ENCODE measurements at places on chromosomes 6 and 20.

- DNase-seq = no peak
Measured at GRCh38 chr6:169861431-169862042, 110.1 kb downstream of the ERMARD start.

GRCh38 chr6:29995340-29995777 lies 53.0 kb downstream of the HLA-A start:
- no peak for DNase-seq

DNA sequence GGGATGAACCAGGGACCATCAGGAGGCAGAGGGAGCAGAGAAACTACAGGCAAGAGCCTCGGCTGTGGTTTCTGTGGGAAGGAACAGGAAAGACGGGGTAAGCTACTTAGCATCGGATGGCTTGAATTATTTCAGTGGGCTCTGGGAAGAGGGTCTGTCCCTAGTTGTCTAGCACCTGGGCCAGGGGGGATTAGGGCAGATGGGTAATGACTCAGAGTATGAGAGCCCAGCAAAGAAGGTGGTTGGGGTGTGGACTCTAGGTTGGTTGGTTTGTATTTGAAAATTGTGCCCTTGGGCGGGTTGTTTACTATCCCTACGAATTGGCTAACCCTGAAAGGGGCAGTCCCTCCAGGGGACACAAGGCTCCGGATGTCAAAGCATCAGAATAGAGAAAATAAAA lies 148.5 kb upstream of the TAB2 start:
- DNase-seq = no peak

DNA sequence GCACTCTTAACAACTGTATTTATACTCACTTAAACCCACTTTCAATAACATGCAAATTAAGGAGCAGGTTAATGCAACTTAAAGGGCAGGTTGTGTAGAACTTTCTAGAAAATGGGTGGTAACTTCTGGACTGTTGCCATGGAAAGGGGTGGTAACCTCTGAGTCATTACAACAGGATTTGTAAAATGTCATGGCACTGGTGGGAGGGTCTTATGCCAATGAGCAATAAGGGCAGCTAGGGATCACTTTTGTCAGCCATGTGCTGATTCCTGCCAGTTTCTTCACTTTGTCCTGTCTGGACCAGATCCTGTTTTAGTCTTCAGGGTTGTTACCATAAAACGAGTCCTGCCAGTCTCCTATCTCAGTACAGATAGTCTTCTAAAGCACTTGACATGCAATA lies 560.5 kb upstream of the PTCHD4 start:
- no peak for DNase-seq

- DNase-seq = no peak
Measured at GRCh38 chr20:40679184-40679583, 9.9 kb downstream of the MAFB start.

DNA sequence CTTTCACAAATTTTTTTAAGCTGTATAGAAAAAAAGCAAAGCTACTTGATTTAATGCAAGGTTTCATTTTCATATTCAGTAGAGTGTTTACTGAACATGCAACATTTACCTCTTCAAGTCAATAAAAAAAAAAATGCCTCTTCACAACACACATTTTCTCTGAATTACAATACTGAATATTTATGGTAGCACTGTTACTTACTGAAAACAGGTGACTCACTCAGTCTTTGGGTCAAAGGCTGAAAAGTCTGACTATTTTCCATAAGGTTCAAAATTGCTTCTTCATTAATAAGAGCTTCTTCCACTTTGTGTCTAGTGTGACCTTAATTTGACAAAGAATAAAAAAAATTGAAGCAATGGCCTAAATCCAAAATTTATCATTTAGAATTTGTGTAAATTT lies 101.9 kb downstream of the REV3L start:
- DNase-seq = no peak

DNA sequence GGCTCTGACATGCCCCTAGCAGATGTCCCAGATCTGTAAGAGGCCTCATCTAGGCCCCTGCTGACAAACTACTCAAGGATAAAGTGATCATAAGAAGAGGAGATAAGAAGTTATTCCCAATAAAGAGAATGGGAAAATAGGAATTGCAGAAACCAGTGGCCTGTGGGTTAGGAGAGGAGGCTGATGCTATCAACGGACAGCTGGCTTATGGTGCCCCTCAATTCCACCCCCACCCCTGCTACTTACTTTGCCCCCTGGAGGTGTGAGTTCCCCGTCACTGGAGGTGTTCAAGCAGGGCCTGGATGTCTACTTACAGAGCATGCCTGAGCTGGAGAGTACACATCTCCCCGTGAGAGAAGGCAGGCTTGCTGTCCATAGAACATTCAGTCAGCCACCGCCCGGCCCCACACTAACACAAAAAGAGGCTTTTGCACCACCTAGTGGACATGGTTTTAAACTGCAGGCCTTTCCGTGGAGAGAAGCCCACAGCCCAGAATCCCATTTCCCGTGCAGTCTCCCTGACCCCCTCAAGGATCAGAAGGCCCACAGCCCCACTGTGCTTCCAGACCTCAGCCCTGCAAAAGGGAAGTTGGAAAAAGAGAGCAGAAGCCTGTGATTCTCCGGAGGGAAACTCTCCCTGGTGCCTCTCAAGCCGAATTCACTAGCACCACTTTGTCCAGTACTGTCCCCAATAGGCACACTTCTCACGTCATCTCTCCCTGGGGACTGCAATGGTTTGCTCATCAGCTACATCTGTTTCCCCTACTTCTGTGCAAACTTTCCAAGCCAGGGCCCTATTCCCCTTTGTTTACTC lies 23.8 kb upstream of the BNIP5 start:
- peak; percentile 48 for DNase-seq

- no peak for DNase-seq
Measured at GRCh38 chr20:18466574-18466893, 296 bp downstream of the DZANK1 start.

DNA sequence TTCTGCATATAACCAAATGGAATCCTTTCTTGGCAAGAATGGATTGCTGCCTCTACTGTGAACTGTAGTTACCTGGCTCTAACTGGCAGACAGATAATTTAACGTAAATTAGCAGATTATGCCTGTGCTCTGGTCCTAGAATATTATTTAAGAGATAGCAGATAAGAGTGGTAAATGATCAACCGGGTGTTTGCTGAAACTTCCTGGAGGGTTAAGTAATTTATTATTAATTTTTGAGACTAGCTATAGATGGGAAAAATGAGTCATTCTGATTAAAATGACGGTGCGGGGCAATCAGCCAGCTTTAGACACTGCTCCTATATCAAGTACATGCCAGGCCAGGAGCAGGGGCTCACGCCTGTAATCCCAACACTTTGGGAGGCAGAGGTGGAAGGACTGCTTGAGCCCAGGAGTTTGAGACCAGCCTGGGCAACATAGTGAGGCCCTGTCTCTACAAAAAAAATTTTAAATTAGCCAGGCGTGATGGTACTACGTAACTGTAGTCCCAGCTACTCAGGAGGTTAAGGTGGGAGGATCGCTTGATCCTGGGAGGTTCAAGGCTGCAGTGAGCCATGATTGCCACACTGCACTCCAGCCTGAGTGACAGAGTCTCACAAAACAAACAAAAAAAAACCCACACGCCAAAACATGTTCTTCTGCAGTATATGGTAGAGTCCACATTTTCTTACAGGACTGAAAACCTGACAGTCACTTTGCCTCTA lies 22.6 kb downstream of the B4GALT5 start:
- no peak for DNase-seq

- DNase-seq = no peak
Measured at GRCh38 chr6:141610741-141611140, 522.0 kb upstream of the GJE1 start.

GRCh38 chr6:73058736-73059135 lies 166.6 kb downstream of the KHDC1L start:
- DNase-seq = no peak

DNA sequence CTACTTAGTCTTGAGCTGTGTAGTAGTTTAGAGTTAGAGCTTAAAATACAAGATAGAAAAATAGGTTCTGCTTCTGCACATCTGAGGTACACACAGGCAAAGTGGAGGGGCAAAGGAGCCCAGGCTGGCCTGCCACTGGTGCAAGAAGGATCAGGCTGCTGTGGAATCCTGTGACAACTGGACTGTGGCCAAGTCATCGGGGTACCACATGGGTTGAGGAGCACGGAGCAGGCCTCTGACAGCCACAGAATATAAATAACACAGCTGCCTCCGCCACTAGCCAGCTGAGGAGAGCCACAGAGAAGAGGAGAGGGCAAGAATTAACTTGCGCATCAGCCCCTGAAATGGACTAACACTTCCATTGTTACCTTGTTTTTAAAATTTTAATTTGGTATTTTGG lies 206.0 kb upstream of the MARCKS start:
- DNase-seq = no peak

DNA sequence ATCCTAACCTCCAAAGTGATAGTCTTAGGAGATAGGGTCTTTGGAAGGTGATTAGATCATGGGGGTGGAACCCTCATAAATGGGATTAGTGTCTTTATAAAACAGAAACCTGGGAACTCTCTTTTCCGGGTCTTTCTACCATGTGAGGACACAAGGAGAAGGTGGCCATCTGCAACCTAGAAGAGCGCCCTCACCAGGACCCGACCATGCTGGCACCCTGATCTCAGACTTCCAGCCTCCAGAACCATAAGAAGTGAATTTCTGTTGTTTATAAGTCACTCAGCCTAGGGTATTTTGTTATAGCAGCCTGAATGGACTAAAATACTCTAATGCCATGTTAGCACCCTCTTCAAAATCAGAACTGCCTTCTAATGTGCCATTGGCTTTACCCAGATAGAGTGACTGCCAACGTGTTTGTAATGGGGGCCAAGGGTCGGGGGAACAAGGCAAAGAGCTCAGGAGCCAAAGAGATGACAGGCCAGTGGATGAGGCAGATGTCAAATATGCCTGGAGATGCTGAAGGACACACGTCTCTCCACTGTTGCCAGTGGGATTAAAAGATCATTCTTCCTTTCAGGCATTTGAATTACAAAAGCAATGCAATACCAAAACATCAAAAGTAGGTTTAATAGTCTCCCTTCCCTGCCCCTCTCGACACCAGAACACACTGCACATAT lies 21.0 kb downstream of the TUBB2B start:
- no peak for DNase-seq

- no peak for DNase-seq
Measured at GRCh38 chr6:100796049-100796823, 84.9 kb downstream of the ASCC3 start.

DNA sequence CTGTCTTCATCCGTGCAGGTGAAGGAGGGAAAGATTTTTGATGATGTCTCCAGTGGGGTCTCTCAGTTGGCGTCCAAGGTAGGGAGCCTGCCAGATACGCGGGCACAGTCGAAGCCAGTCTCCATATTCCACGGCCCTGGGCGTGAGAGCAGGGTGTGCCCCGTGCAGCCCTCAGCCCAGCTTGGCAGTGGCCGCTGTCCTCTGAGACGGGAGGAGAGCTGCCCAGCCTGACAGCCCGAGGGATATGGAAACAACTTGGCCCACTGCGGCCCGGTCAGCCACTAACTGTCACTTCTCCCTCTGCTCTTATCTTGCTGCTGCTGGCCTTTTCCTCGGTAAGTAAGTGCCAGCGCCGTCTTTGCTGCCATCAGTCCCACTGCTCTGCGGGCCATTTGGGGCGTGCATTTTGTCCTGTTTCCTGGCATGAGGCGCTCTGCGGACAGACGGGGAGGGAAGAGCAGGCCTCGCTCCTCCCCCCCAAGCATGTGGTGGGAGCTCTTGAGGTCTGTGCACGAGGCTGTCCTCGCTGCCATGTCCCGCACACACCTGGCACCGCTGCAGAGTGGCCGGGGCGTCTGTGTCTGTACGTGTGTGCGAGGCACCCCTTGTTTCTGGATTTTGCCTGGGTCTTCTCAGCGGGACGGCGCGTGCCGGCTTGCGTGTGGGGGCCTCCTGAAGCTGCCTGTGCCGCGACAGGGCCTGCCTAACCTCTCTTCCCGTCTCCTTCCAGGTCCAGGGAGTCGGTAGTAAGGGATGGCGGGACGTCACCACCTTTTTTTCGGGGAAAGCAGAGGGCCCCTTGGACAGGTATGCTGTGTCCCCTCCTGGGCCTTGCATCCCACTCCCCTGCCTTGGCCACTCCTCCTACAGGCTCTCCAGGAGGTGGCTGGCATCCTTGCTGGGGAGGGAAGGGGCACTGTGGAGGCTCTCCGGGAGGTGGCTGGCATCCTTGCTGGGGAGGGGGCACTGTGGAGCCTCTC lies 7.1 kb upstream of the COL20A1 start:
- no peak for DNase-seq

DNA sequence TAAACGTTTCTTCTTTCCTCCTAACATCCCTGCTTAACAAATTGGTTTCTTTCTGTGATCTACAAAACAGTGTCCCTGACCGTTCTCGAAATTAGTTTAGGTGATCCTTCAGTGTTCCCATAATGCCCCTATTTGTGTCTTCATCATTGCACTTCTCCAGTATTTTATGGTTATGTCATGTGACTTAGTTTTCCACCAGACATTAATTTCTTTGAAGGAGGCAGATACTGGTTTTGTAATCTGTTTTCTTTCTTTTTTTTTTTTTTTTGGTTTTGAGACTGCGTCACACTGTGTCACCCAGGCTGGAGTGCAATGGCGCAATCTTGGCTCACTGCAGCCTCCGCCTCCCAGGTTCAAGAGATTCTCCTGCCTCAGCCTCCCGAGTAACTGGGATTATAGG lies 49.2 kb downstream of the FAM217A start:
- DNase-seq = no peak

GRCh38 chr6:148342100-148342349 lies 613 bp upstream of the SASH1 start:
- DNase-seq = no peak

DNA sequence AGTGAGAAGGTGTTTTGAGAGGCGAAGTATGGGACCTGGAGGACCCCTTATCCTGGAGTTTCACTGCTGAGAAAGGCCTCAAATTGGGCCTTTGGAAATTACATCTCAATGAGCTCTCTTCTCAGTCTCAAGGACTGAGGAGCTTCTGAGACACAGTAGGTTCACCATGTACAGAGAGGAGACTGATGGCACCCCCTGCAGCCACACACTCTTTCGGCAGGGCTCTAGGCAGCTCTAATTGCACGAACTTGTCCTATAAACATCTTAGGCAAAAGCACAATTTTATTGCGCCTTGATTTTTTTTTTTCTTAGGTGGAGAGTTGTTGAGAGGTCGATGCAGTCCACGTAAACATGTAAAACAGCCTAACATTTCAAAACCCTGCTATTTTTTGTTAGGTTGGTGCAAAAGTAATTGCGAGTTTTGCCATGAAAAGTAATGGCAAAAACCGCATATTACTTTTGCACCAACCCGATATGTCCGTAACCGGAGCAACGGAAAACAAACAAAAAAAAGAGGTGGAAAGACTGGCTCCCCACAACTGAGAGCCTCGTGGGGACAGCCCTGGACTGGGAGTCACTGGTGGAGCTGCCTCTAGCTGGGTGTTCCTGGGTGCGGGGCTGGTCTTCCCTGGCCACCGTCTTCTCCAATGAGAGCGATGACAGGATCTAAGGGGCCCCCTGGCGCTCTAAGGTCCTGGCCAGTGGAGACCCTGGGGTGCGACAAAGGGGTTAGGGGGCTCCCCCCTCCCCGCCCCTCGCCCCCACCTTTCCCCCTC lies 84.0 kb upstream of the EYA2 start:
- no peak for DNase-seq

DNA sequence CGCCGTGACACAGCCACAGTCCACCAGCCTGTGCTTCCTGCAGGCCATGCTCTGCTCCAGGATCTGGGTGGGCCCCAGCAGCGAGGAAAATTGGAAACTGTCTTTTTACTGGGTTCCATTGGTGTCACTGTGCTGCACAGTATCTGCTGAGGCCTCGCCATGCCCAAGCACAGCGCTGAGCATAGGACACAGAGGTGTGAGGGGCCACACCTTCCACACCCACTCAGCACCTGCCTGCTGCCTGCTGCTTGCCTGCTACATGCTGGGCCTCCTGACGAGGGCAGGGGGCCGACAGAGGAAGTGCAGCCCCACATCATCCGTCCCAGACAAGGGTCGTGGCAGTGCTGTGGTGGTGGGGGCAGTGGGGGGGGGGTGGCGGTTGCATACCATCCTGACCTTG lies 173.0 kb upstream of the THBS2 start:
- no peak for DNase-seq

- no peak for DNase-seq
Measured at GRCh38 chr6:8664070-8664469, 228.7 kb upstream of the SLC35B3 start.

Measured in activated CD4-positive, alpha-beta T cell treated with anti-CD3 and anti-CD28 coated beads for 24 hours (primary cell).